ENCODE measurements at places on chromosomes 12 and 14. TPM values are rescaled to one million over a fixed set of nuclear protein-coding genes. Genes with fewer than 3 reads are reported as not detected.
A peak's percentile ranks its signal among the peaks of the same experiment; 100 is the strongest.

DNA sequence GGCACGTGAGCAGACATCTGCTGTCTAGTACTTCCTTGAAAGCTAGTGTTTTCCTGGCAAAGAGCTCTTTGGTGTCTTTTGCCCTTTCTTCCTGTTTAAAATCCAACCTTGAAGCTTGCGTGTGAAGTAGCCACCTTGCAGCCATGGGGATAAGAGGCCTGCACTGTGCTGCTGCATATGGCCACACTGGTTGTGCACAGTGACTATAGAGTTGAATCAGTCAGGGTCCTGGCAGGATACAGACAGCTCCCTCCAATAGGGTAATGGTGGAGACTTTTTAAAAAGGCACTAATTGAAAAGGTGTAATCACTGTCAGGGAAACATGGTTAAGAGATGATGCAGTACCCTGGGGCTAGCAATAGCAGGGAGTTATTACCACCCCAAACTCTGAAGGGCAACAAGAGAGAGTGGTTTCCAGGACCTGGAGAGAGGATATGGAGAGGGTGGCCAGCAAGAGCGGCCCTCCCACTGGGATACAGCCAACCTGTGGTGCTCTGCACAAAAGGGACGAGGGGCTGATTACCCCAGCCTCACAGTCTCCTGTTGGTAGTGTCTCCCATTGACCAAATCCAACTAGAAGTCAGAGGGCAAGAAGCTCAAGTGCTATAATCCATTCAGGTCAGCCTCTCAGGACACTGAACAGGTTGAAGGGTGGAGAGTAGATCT, 4.8 kb upstream of the GLT8D2 start:
- no peak for DNase-seq

DNA sequence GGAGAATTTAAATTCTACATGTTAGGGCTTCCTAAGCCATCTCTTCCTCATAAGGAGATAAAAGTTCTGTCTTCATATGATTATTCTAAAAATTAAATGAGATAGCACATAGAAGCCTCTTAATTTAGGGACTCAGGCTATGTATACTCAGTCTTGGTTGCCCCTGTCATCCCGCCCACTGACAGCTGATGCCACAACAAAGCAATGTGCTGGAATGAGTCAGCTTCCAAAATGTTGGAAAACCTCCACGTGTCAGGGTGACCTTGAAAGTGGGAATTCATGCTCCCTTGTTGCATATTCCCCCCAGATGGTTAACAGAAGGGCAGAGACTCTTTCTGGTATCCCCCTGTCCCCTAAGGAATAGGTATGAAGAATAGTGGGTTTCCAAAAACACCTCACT, 238.0 kb upstream of the DDHD1 start:
- no peak for DNase-seq

Gene SRRM4
- total RNA-seq: not detected

Gene ABCC9
- not detected for total RNA-seq

- peak; percentile 54 for DNase-seq
These were observed 1.2 kb downstream of the USP30 start for GRCh38 chr12:109053382-109054123.

GRCh38 chr14:103463851-103464250, 58.8 kb downstream of the CKB start:
- DNase-seq: no peak

DNA sequence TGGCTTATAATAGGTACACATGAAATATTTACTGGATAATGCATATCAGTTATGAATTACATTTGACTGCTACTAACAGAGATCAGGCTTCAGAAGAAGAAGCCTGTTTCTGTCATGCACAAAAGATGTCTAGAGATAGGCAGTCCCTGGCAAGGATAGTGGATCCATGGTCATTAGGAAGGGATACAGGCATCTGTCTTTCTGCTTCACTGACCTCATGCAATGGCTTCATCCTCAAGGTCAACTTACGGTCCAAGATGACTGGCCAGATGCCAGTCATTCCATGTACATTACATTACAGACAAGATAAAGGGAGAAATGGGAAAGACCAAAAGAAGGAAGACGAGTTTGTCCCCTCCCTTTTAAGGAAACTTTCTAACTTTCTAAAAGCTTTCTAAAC, 94.0 kb downstream of the NUAK1 start:
- no peak for DNase-seq

Gene KIF26A
- total RNA-seq: 0.07 TPM

Gene MSRB3
- total RNA-seq: not detected

Gene MRPS35
- 53.1 TPM for total RNA-seq

- no peak for DNase-seq
These were observed 219.1 kb downstream of the FBXL14 start for GRCh38 chr12:1375323-1375722.

DNA sequence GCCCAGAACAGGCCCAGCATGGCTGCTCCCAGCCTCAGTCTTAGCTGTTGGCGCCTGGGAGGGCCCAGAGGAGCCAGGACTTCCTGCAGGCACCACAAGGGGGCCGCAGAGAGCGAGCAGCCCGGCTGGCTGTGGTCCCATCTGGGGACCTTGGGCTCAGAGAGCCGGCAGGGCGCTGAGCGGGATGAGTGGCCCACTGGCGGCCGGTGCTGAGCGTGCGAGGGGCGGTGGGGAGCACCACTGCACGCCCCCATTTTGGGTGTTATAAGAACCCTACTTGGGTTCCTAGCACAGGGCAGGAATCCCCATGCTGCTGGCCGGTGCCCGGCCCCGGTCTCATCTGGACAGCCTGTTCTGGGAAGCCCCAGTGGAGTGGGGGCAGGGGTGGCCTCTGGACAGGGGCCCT, 25.9 kb upstream of the CRIP2 start:
- DNase-seq: peak; percentile 52

GRCh38 chr14:26415618-26416123, 182.2 kb downstream of the NOVA1 start:
- no peak for DNase-seq

Gene PRB4
- total RNA-seq: not detected

Measured in activated naive CD4-positive, alpha-beta T cell treated with anti-CD3 and anti-CD28 coated beads for 36 hours (primary cell).